ENCODE measurements at places on chromosomes 6 and 20. TPM values are rescaled to one million over a fixed set of nuclear protein-coding genes. Genes with fewer than 3 reads are reported as not detected.

DNA sequence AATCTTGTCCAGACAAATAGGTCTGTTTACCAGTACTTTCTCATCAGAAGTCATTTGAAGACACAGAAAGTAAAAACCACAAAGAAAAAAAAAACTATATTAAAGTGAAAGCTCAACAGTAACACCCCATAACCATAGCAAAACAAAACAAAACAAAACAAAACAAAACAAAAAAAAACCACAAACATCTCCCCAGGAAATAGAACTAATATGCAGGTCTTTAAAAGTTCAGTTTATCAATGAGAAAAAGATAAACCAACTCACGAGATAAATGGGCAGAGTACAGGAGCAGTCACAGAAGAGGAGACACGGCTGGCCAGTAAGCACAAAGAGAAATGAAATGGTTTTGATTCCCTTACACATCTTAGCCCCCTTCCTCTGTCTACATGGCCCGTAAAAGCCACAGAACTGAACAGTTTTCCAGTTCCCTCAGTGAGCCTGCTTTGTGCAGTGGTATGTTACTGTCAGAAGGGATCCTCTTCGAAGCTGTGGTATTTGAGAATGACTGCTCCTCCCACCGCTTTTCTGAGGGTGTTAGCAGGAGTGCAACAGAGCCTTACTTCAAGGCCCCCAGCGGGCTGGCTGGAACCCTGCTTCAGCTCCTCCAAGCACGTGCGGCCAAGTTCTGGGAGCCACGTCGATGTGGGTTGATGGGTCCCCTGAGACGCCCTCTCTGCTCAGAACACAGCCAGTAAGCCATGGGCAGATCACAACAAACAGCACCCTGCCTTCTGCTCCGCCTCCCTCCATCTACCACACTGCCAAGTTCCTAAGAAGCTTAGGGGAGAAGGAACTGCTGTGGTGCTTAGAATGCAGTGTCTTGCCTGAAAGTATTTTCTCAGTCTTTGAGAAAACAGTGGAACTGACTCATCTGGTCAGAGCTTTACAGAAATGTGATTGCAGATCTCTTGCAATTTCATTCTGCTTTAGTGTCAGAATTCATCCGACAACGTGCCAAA lies 14.0 kb downstream of the UST start:
- DNase-seq, result peak; percentile 79

DNA sequence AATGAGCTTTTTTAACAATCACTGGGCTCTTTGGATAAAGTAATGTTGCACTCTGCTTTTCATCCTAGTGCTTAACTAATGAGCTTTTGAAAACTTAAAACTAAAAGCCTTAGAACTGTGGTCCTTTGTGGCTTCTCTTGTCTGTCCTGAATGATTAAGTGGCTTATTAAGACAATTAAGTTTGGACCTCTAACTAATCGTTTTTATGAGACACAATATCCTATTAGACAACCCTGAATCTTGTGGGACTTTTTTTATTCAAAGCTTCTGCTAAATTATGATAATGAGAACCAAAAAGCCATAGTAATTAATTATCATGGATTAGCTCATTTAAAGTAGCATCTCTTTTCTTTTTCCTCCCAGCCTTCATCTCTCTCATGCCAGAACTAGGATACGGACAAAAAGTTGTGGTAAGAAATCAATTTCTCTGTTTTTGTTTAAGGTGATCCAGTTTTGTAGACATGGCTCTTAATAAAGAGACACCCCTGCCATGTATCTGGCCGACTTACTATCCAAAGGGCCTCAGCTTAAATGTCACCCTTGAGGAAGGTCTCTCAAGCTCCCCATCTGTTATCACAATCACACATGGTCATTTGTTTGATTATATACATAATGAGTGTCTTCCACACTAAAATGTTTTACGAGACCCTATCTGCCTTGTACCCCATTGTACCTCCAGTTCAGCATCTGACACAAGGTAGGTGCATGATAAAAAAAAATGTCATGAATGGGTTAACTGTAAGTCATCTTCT lies 384.4 kb upstream of the IRAK1BP1 start:
- DNase-seq, result no peak

- no peak for DNase-seq
Observed at GRCh38 chr6:10180138-10181074, 234.5 kb downstream of the TFAP2A start.

DNA sequence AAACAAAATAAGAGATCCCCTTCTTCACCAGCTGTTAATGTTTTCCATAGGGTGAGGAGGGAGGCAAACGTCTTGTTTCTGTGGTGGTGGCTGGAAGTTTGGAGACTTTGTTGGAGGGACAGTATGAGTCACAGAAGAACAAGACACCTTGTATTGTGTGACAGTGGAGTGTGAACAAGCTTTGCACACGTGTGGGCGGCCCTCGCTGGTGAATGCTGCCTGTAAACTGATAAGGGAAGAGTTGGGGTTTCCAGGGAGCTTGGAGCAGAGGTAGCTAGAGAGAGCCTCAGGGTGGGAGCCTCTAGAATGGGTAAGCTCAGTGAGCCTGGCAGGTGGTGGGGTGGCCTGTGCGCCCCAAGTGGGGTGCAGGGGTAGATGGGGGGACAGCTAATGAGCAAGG lies 78.3 kb downstream of the ZDHHC14 start:
- DNase-seq, result no peak

DNA sequence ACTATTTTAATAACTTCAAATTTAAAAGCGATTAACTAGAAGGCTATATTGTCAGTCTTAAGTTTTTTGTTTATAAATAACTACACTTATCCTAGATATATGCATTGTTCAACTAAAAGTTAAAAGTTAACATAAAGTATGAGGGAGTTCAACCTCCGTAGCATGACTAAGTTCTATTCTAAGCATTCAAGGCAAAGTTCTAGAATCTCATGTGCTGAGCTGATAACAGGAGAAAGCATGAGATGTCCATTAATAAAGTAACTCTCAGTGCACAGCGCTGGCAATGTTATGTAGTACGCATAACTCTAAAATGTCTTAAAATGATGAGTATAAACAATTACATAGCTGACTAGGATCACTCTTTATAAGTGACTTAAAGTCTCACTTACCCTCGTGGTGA lies 264.8 kb downstream of the RNGTT start:
- no peak for DNase-seq

GRCh38 chr6:1383729-1384548 lies 5.4 kb upstream of the FOXF2 start:
- DNase-seq, result no peak

DNA sequence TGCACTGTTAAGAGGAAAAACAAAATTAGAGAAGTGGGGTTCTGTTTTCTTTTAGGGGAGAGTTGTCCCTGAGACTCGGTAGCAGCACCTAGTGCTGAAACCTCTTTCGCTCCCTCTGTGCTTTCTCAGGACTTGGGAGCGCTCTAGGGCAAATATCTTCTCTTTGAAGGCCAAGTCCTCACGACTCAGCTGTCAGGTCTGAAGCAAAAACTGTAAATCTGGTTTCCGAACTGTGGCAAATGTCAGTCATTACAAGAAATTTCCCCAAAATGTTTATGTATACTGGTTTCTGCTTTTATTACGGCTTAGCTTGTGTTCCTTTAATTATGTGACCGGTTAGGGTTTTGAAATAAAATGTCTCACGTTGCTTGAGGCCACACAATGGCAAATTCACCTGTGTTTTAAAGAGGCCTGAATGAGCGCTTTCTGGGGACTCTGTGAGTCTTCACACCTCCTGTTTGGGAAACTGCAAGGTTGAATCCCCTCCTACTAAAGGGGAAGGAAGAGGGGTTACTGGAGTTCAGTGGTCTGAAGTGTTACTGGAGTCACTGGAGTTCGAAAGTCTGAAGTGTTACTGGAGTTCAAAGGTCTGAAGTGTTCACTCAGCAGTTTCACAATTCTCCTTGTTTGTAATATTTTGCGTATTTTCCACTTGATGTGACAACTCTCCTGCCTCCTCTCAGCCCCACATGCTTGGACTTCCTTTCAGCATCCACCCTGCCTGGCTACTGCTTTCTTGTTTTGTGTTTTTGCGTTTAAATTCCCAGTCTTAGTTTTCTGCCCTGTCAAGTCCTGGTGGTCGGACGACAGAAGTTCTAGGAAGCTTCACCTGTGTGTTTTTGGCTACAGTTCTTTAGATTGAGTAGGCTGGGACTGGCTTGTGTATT lies 1.6 kb downstream of the SMPDL3A start:
- DNase-seq, result no peak

GRCh38 chr6:47592131-47592840 lies 106.1 kb upstream of the ADGRF4 start:
- no peak for DNase-seq

DNA sequence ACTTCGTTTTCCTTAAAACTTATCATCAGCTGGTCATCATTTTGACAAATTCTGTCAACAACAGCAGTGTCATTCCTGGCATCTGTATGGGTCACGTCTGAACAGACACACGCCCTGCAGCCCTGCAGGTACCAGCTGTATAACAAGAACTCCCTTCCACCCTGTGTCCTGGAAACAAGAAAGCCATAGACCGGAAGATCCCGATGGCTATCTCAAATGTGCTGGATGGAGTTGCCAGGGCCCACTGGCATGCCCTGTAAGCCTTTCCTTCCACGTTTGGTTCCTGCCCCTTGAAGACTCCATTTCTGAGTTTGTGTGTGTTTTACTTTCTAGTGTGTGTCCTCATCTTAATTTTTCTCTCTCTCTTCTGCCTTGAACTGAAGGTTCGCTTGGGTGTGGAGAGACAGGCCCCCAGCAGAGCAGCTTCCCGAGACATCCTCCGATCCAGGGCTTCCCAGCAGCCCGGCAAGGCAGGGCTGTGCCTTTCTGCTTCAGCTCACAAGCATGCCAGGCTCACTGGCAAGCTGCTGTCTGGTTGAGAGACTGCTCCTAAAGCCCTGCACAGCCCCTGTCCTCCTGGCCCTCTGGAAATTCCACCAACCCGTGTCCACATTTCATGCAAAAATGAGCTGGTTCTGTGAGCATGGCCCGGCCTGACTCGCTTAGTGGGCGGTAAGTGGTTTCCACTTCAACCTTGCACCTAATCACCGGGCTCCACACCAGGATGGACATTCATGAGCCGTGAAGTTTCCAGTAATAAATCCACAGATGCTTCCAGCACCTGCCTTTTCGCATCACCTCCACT lies 8.7 kb downstream of the GFRA4 start:
- peak; percentile 44 for DNase-seq

DNA sequence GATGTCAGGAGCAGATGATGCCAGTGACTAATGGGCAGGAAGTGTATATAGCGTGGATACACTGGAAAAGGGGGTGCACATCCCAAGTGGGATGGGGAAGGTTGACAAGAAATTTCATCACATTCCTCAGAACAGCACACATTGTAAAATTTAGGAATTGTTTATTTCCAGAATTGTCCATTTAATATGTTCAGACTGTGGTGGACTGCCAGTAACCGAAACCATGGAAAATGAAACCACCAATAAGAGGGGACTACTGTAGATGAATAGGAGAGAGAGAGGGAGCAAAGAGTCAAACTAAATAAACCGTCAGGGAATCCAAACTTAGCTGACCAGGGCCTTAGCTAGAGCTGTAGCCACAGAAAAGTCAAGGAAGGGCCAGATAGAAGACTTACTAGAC lies 164.4 kb upstream of the PRDM1 start:
- no peak for DNase-seq

DNA sequence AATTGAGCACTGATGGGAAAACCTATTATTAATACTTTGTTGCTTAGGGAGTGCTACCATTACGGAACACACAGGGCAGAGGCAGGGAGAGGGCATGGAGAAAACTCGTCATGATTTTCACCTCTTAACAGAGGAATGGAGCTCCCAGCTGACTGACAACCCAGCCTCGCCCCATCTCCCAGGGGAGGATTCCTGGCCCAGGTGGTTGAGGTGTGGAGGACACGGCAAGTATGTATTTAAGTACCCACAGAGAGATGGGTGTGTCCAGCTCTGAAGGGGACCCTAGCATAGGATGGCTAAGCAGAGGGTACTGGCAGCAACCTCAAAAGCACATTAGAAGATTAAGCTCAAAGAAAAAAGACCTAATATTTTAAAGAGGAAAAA lies 261.9 kb upstream of the MOCS1 start:
- DNase-seq, result no peak

DNA sequence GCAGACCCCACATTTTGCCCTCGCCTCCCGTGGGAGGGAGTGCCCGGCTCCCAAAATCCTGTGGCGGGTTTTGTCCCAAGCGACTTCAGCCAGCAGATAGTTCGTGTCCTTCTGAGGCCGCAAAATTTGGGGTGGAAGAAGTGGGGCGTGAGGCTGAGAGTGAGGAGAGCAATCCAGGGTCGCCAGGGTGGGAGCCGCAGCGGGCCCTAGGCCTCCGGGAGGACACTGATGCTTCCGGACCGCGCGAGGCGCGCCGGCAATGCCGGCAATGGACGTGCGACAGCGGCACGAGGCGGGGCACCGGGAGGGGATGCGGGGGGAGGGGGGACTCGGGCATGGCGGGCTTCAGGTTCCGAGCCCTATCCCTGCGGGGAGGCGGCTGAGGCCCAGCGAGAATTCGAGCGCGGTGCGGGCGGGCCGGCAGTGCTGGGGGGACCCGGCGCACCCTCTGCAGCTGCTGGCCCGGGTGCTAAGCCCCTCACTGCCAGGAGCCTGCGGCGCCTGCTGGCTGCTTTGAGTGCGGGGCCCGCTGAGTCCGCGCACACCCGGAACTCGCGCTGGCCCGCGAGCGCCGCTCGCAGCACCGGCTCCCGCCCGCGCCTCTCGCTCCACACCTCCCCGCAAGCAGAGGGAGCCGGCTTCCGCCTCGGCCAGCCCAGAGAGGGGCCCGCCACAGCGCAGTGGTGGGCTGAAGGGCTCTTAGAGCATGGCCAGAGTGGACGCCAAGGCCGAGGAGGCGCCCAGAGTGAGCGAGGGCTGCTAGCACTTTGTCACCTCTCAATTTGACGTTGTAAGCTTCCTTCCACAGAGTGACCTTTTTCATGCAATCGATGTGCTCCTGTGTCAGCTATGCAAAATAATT lies 143.8 kb downstream of the LPA start:
- DNase-seq, result peak; percentile 86

- no peak for DNase-seq
Observed at GRCh38 chr6:158894193-158894592, 75.0 kb upstream of the EZR start.

DNA sequence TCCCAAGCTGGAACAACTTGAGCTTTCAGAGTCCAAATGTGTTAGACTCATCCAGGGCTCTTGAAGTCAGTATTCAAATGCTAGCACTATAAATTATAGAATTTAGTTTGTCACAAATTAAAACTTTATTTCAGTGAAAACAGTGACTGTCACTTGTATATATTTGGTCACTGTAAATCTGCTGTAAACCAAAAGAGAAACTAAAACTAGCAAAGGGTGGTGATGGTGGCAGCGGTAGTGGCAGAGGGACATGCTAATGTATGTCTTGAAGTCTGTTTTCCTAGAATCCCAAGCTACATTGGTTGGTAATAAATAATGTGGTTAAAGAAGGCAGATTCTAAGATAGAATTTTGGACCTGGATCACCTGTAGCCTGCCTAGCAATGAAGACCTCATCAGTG lies 140.4 kb upstream of the CENPW start:
- no peak for DNase-seq

- no peak for DNase-seq
Observed at GRCh38 chr20:17896193-17896723, 72.3 kb downstream of the SNX5 start.

- DNase-seq, result no peak
Observed at GRCh38 chr20:6744805-6745204, 22.7 kb upstream of the BMP2 start.

PTPRK gene
- total RNA-seq, result 39.6 TPM

NKX2-2 gene
- total RNA-seq, result not detected

B3GALT4 gene
- 12.7 TPM for total RNA-seq

TMEM151B gene
- not detected for total RNA-seq

GZF1 gene
- 13.2 TPM for total RNA-seq

PPP1R3G gene
- total RNA-seq, result 5.3 TPM
